ENCODE measurements at places on chromosomes 1 and 21.

DNA sequence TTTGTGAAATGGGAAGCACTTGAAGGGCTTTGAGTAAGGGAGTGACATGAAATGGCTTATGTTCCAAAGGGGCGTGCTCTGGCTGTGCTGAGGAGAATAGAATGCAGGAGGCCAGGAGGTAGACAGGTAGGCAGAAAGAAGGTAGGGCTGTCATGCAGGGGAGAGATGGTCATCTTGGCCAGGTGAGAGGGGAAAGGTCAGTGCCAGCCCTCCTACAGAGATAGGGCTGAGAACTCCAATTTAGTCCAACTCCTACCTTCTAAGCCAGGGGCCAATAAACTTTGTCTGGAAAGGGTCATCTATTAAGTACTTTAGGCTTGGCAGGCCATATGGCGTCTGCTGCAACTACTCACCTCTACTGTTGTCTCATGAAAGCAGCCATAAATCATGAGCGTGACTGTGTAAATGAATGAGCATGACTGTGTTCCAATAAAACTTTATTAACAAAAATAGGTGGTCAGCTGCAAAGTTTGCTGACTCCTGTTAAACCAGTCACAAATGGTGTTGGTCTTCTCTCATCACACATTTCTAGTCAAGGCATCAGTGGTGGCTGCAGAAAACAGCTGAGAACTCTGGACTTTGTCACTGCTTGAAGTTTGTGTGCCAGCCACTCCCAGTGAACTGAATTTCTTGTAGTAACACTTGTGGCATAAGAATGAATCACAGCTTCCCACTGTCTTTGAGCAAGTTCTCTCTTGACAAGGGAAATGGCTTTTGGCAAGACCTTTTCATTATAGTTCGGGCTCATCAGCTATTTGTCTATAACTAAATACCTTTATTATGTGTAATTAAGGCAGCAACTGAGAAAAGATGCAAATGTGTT, 32.0 kb upstream of the CD2 start:
- no peak for DNase-seq

DNA sequence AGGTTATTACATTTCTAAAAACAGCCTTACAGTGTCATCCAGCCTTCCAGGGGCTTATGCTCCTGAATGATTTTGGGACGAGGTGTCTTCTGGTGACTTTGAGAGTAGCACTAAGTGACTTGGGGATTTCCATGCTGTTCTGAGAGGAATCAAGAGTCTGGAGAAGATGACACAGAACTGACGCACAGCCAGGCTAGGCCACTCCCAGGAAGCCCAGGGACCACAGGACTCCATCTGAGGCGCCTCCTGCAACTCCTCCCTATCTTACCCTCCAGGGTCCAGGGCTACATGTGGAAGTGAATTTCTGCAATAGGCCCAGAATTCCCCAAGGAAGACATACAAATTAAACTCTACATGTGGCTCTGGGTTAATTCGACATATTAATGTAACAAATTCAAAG, 92.5 kb downstream of the SLC25A24 start:
- DNase-seq: peak; percentile 26

- DNase-seq: peak; percentile 57
Measured at GRCh38 chr1:107965110-107965991, at the start of gene VAV3. Gene VAV3 (minus strand): TSS chr1:107965180. CDS start chr1:107964869, 311 bp downstream.

DNA sequence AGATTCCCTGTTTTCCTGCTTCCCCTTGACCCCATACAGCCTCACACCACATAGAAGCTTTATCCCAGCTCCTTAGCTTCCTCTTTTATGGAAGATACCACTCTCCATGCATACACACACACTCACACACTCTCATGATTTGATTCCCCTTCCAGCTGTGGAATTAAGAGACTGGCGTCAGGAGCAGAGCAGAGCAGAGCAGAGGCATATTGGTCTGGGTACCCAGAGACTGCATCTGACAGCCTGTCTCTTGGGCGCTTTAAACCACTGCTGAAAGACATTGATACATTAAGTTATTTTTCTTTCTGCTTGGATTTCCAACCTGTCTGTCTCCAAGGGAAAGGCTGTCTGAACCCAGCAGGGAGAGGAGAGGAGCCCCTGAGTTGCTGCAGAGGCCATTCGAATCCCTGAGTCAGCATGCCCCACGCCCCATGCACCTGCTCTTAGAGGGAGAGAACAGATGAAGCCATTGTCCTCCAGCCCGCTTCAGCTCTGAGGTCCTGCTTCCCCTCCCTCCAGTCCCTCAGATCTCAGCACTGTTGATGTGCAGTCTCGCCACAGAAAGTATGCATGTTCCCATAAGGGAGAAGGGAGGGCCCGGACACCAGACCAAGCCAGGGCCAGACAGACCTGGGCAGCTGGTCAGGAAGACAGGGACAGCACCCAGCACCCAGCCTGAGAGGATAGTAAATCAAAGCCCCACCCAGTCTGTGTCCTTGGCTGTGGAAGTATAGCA, 66.7 kb upstream of the GJB5 start:
- DNase-seq: no peak

- DNase-seq: no peak
Measured at GRCh38 chr21:46667741-46668380, 32.4 kb downstream of the PRMT2 start.

DNA sequence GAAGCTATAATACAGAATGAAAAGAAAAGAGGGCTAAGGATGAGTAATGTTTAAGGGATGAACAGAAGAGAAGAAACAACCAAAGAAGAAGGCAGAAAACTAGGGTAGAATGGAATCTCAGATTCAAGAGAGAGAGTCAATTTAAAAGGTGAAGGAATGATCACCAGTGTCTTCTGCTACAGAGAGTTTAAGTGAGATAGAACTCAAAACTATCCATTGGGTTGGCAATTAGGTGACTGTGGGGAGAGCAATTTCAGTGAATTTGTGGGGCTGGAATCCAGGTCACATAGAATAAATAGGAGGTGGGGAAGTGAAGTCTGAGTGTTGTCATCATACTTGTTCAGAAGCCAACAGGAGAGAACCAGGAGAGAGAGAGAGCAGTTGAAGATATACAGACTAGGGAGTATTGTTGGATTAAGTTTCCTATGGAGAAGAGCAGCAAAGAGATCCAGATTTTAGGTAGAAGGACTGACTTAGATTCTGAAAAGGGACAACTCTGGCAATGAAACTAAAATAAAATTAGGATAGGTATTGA, 19.9 kb downstream of the MACF1 start:
- no peak for DNase-seq

- DNase-seq: no peak
Measured at GRCh38 chr1:209389258-209389657, 194.3 kb upstream of the CAMK1G start.

DNA sequence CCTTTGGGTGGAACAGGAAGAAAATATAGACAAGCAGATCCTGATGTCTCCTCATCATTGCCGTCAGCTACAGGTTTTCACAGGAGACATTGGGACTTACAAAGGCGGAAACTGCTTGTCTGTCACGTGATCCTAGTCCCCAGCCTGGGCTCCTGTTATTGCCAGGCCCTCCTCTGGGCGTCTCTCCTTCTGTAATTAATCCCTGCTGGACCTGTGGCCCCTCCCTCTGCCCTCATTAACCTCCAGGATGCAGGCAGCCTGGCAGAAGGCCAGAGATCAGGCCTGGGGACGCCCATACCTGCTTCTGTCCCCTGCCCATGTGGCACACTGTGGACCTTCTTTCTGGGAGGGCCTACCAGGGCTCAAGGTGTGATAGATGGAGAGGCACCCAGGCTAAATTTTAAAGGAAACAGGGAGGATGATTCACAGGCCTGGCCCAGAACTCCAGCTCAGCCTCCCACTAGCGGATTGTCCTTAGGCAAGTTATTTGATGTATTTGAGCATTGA, 2.4 kb downstream of the S100A5 start:
- no peak for DNase-seq

DNA sequence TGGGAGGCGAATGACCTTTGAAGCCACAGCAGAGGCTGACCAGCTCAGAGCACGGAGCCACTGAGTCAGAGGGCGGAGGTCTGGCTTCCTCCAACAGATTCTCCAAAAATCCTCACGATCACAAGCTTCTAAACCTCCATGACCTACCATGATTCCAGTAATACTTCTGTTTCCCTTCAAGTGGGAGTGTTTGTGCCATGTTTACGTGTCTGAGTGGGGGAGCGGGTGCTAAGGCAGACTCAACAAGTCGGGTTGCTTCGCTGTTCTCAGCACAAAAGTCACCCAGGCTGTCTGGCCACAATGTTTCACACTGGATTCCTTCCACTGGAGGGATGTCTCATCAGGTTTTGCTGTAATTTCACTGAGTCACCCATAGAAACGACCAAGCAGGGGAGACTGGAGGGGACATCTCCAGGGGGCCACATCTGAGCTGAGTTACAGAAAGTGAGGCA, 86.2 kb downstream of the SLC66A1 start:
- peak; percentile 20 for DNase-seq

DNA sequence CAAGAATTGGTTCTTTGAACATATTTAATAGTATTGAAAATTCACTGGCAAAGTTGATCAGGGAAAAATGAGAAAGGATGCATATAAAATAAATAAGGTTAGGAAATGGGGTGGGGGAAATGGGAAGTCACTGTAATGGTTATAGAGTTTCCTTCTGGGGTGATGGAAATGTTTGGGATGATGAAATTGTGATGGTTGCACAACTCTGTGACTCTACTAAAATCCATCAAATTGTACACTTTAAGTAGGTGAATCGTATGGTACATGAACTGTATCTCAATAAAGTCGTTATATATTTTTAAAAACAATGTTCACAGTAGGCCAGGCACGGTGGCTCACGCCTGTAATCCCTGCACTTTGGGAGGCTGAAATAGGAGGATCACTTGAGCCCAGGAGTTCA, 56.4 kb upstream of the ZYG11A start:
- no peak for DNase-seq

GRCh38 chr1:65527190-65527589, 106.7 kb downstream of the LEPR start:
- no peak for DNase-seq

DNA sequence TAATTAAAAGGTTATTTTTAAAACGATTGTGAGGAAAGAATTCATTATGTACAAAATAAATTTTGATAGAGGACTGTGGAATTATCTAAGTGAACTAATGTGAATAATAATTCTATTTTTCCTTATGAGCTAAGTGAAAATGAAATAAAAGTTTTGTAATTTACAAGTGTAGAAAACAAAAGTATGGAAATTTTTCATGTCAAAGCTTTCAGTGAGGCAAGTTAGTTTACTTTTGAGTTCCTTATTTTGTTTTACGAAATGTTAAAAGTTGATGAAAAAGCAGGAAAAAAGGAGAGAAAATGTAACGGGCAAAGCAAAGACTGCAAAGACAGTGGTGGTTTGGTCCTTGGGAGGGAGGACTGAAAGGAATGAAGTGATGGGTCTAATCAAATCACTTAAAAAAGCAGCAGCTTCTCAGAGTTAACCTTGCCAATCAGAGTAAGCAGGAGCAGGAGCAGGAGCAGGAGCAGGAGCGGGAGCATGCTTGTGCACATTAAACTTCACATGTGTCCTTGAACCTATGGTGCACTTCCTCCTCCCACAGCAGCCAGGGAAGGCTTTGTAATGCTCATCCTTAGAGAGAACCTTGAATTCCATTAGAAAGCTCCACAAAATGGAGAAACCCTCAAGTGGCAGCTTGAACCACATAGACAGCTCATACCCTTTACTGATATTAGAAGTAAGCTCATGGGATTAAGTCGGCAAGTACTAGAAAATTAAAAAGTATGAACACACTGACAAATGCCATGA, 133.4 kb downstream of the LHX4 start:
- DNase-seq: no peak

- DNase-seq: no peak
Measured at GRCh38 chr1:117586747-117587498, 18.9 kb upstream of the TENT5C start.

GRCh38 chr1:186574926-186575325, 105.3 kb downstream of the PTGS2 start:
- no peak for DNase-seq

GRCh38 chr1:178614286-178614685, 101.4 kb downstream of the TEX35 start:
- DNase-seq: no peak

DNA sequence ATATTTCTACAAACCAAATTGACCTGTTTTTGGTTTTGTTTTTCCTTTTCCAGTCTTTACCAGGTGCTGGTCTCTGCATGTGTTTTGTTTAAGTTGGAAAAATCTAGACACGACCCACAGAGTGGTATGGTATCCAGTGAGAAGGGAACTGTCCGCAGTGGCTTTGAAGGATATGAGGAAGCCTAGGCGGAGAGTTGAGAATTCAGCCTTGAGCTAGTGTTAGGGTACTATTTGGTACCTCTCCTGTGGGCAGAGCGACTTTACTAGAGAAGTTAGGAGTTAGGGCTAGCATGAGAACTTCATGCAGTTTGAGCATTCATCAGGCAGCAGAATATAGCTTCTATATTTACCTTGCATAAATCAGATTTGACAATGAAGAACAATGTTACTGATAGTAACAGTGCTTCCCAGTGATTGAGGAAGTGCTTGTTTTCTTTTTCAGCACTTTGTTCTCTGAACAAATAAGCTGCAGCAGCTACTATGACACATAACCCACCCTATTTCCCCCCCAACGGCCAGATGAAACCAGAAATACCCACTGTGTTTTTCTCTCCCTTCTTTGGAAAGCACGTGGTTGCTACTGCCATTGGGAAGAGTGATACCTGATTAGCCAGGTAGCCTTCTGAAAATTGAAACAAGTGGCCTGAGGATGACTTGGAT, 19.0 kb downstream of the MRPS6 start:
- no peak for DNase-seq

GRCh38 chr1:208068407-208068806, 157.5 kb upstream of the CD34 start:
- no peak for DNase-seq

- no peak for DNase-seq
Measured at GRCh38 chr1:32507021-32507420, 32.2 kb upstream of the ZBTB8A start.

- no peak for DNase-seq
Measured at GRCh38 chr1:111852261-111852721, 96.6 kb downstream of the DDX20 start.

- DNase-seq: no peak
Measured at GRCh38 chr1:23722652-23723051, 20.6 kb upstream of the ELOA start.

- no peak for DNase-seq
Measured at GRCh38 chr1:27010226-27010994, 2.2 kb downstream of the TENT5B start.

GRCh38 chr1:8925406-8925805, 20.3 kb upstream of the CA6 start:
- no peak for DNase-seq

DNA sequence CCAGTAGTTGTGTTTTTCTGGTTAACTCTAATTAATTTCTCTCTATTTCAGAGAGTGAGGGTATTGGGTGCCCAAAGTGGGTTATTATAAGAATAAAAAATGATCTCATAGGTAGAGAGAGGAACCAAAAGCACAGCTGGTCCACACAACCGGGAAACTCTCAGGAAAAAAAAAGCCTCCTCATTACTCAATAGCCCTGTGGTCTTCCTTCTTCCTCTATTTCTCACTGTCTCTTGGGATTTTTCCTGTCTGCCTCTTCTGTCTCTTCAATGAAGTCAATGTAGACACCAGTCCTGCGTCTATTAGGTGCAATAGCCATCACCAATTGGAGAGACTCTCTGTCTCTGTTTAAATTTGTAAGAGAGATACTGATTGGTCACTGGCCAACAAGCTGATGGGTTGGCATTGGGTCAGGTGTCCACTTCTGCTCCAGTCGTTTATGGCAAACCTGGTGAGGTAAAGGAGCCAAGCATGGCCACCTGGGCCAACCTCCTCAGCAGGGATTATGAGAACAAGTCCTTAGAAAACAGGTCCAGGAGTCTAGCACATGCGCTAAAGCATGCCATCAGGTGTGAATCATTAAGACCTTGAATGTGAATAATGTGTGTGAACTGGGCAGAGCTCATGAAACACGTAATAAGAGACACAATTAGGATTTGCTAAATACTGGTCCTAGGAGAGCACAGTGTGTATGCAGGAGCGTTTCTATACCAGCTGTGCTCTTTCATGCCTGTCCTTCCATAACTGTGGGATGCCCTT, 443.0 kb upstream of the RUNX1 start:
- no peak for DNase-seq
